ENCODE measurements at places on chromosomes 11 and 22.

- no peak for DNase-seq
Measured at GRCh38 chr11:102546427-102546826, 15.9 kb upstream of the MMP7 start.

DNA sequence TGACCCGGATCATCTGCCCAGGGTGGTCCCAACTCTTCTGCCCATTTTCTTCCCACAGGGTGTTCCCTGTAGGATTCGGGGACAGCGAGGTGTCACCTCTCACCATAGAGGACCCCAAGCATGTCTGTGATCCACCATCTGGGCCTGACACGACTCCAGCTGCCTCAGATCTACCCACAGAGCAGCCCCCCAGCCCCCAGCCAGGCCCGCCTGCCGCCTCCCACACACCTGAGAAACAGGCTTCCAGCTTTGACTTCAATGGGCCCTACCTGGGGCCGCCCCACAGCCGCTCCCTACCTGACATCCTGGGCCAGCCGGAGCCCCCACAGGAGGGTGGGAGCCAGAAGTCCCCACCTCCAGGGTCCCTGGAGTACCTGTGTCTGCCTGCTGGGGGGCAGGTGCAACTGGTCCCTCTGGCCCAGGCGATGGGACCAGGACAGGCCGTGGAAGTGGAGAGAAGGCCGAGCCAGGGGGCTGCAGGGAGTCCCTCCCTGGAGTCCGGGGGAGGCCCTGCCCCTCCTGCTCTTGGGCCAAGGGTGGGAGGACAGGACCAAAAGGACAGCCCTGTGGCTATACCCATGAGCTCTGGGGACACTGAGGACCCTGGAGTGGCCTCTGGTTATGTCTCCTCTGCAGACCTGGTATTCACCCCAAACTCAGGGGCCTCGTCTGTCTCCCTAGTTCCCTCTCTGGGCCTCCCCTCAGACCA, 24.0 kb downstream of the CSF2RB start:
- no peak for DNase-seq

- DNase-seq, result peak; percentile 87
Measured at GRCh38 chr11:120649316-120649715, 137.8 kb downstream of the GRIK4 start.

- no peak for DNase-seq
Measured at GRCh38 chr11:78234006-78234405, 45.3 kb downstream of the USP35 start.

- peak; percentile 45 for DNase-seq
Measured at GRCh38 chr11:33775832-33776470, 1.6 kb upstream of the FBXO3 start.

DNA sequence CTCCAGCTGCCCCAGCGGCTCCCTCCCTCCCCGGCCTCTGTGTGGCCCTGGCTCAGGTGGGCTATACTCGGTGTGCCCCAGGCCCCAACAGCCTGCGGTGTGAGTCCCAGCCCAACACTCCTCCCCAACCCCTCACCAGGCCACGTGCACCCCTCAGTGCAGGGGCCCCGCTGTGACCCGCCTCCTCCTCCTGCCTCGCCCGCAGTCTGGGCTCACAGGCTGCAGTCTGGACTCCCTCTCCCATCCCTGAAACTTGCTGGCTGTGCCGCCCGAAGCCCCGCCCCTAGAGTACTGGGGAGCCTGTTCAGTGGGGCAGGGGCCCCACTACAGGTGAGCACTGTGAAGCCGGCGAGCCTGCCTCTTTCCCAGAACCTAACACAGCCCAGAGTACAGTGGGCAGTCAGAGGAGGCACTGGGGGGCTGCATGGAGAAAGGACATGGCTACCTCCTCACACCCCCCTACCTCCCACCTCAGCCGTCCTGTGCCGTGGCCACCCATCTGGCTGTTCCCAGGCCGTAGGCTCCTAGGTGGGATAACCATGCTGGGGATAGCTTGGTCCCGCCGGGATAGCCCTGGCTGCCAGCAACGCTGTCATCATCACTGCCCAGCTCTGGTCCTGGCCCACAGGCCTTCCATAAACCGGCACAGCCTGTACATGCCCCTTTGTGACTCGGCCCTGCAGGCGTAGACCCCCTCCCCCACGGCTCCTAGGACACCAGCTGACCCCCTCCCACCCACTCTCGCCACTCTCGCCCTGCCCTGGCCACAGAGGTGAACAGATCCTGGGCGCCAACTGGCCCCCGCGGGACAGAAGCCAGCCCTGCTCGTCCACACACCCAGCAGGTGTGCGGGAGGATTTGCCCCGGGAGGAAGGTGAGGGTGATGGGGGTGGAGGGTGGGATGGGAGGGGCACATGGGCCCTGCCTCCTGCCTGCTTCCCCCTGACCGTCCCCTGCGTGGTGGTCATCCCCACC, 29.7 kb downstream of the CELSR1 start:
- DNase-seq, result no peak

DNA sequence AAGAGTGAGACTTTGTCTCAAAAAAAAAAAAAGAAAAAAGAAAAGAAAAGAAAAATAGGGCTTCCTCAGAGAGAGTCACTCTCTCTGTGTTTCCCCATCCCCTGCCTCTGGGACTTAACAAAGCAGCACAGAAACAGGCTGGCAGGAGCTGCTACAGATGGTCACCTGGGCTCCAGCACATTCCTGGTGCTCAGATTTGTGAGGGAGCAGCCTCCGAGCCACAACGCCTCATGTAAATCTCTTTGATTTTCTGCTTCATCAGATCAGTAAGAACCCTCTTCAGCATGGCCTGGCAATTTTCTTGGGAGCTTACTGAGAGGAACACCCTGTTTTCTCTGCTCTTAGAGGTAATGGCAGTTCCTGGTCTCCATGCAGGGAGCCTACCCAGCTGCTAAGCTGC, 15.2 kb upstream of the LDHA start:
- no peak for DNase-seq

DNA sequence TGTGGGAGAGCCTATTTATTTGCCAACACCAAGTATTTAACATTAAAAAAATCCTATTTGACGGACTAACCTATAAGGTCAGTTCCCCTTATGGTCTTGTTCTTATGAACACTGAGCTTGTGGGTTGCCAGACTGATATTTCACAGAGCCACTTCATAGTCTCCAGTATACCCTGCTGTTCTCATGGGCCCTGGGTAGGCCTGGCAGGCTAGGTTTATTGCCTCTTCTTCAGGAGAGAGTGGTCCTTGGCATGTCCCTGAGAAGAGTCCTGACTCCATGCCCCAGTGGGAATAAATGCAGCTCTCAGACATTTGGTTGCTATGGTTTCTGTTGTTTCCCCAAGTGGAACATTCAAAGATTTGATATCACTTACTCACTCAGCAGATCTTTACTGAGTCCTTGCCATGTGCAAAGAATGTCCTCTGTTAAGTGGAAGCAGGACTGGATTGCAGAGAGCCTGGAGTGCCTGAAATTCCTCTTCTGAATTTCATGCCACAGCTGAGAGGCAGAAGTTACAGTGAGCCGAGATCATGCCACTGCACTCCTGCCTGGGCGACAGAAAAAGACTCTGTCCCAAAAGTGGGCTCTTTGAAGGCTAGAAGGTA, 15.7 kb downstream of the SLC5A1 start:
- no peak for DNase-seq

DNA sequence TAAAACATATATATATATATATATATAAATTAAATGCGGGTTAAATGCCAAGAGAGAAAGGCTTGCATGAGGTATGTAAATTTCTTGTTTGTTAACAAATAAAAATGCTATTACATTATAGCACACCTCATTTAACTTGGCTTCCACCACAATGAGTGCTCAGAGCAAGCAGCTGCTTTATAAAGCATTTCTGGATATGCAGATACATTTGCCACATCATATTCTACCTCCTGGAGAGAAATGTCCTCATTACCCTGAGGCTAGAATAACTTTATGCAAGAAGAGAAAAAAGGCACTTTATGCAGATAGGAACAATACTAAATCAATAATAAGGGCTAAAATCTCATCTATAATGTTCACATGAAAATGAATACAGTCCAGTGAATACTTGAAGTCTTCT, 181.7 kb upstream of the CCDC90B start:
- DNase-seq, result no peak

GRCh38 chr11:105861225-105861624, 160.8 kb downstream of the MSANTD4 start:
- peak; percentile 37 for DNase-seq

DNA sequence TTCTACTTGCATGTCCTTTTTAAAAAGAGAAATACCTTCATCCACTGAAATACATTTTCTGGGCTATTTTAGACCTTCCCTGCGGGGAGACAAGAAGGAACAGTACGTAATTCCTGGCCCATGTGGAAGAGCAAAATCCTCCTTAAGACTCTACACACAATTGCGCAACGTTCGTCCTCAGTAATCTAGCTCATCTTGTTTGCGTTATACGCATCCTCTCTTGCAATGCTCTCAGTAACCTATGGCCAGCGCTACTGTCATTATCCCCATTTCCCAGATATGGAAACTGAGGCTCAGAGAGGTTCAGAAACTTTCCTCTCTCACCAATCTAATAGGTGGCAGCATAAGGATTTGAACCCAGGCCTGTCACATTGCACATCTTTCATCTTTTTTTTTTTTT, 54.6 kb downstream of the RPUSD4 start:
- DNase-seq, result no peak

DNA sequence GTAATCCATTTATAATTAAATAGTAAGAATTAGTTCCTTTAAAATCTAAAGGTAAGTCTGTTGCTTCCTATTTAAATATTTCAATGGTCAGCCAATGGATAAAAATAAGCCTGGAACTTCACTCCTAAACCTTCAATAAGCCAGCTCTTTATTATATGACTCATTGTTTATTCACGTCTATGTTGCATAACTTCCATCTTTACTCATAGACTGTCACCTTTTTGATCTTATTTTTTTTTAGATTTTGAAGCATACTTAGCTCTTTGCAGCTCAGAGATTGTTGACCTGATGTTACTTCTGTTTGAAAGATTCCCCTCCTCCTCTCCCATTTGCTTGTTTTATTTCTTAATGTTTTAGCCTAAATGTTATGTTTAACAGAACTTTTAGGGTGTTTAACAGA, 1571.2 kb upstream of the RAG2 start:
- DNase-seq, result peak; percentile 78

DNA sequence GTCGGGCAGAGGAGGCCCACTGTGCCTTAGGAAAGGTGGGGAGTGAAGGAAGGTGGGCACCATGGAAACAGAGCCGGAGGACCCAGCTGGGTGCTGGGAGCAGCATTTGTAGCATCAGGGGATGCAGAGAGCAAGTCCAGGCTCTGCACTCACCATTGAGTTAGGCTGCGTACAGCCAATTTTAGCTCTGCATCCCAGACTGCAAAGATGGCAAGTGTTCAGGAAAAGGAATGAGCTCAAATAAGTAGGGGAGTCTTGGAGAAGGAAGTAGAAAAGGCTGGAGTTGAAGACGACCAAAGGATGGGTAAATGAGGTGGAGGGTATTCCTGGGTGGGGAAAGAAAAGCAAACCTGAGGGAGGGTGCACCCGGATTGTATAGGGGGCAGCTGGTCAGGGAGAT, 31.6 kb upstream of the ETS1 start:
- no peak for DNase-seq

DNA sequence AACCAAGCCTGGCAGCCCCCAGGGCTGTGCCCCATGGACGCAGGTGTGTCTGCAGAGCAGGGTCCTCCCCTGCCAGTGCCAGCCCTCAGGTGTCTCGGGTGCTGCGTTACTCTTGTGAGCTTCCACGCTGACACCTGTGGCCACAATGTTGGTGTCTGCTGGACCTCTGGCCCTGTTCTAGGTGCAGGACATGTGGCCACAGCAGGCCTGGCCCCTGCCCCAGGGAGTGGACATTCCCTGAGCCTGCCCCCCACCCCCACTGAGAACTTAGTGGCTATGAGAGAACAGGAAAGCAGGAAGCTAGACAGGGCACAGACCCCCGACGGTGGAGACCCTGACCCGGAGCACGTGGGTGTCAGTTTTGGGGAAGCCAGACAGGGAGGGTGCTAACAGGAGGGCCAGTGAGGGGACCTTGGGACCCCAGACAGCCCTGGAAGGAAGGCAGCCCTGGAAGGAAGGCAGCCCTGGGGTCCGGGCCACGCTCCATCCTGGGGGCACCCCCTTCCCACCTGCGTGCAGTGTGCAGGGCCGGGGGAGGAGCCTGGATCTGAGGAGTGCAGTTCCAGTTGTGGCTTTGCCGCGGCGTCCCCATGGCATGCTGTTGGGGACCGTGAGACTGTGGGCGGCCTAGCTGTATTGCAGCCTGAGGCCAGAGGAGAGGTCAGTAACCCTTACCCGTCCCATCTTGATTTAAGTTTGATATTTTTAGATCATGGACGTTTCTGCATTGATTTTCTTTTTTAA, 43.9 kb upstream of the PPARA start:
- DNase-seq, result peak; percentile 65

DNA sequence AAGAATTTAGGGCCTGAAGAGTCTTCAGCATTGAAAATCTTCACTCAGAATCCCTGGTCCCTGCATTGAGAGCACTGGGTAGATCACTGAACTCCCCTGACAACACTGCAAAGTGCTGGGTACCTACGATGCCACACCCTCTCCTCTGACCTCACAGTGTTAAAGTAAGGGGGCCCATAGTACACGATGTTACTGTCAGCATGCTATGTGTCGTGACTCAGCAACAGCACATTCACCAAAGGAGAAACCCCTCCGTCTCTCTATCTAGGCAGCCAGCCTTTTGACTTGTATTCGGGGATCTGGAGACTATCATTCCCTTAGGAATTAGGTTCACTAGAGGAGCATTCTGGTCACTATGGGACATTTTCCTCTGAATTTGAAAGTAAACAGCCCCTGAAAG, 67.4 kb upstream of the PITPNB start:
- DNase-seq, result no peak

DNA sequence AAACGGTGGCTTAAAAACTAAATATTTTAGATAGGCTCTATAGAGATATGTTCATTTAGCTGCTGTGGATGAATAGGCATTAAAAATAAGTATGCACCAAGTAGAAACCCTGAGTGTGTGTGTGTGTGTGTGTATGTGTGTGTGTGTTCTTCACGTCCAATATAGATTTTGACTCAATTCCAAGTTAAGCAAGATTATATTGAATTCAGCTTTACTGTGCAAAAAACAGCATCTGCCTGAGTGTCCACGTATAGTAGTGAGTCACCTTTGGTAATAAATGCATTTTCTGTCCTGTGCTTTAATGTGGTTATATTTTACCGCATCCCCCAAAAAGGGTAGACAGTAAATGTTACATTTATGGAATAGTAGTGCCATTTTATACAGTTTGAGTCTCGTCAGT, 71.2 kb downstream of the PDHX start:
- DNase-seq, result no peak

GRCh38 chr11:325796-326591, 5.3 kb upstream of the IFITM3 start:
- DNase-seq, result no peak

- no peak for DNase-seq
Measured at GRCh38 chr11:33753304-33753967, 17.2 kb upstream of the CD59 start.

- DNase-seq, result peak; percentile 66
Measured at GRCh38 chr11:131064373-131064991, 148.2 kb upstream of the SNX19 start.

- DNase-seq, result no peak
Measured at GRCh38 chr22:41338614-41339212, 37.4 kb downstream of the ZC3H7B start.

DNA sequence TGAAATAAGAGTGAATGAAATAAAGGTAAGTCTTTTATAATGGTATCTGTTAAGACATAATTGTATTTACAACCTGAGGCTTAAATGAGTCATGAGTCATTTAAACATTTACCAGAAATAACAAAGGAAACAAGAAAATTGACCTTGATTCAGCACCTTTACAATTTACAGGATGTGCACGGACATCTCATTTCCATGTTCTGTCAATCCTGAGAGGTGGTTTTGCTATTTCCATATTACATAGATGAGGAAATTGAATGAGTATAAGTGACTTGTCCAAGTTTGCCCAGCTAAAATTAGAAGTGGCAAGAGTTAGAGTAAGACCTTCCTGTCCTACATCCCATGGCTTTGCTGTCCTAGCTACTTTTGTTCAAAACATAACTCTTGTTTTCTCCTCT, 89.1 kb downstream of the TRIM44 start:
- peak; percentile 27 for DNase-seq
